CD4-positive, alpha-beta T cell treated with Interleukin-15 for 4 hours (primary cell): ENCODE measurements at places on chromosomes 5 and 9.

DNA sequence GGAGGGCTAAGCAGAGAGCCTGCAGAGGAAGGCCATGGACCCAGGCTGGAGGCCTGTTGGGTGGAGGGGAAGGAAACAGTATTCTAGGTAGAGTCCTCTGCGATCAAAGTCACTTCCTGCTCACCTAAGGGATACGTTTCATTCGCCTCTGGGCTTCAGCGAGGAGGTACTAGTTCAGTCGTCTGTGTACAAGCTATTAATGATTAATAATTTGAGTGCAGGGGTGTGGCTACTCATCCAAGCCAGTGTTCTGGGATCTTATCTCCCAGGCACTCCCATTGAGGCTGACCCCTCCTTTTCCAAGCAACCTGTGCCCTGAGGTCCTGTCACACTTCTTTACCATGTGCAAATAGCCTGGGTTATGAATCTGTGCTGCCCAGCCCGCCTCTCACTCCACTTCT is 25.2 kb downstream of the RALGPS1 start:
- no peak for DNase-seq

- no peak for DNase-seq
Measured at GRCh38 chr5:106757672-106758071, 913.1 kb downstream of the EFNA5 start.

- no peak for DNase-seq
Measured at GRCh38 chr9:137302449-137303150, 529 bp upstream of the NRARP start.

- no peak for DNase-seq
Measured at GRCh38 chr5:89951876-89952275, 457.7 kb downstream of the CETN3 start.

DNA sequence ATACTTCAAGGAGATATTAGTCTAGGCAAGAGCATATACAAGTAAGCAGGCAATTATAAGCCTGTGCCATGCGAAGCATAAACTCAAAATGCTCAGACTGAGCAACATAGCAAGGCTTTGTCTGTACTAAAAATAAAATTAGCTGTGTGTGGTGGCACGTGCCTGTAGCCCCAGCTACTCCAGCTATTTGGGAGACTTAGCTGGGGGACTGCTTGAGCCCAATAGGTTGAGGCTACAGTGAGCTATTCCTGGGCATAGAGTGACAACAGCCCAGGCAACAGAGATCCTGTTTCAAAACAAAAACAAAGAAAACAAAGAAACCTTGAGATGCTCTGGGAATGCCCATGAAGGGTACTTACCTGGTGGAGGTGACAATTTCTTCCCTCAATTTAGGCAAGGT is 130.5 kb upstream of the ZNF608 start:
- no peak for DNase-seq

- no peak for DNase-seq
Measured at GRCh38 chr5:159550951-159551350, 220.7 kb upstream of the IL12B start.

DNA sequence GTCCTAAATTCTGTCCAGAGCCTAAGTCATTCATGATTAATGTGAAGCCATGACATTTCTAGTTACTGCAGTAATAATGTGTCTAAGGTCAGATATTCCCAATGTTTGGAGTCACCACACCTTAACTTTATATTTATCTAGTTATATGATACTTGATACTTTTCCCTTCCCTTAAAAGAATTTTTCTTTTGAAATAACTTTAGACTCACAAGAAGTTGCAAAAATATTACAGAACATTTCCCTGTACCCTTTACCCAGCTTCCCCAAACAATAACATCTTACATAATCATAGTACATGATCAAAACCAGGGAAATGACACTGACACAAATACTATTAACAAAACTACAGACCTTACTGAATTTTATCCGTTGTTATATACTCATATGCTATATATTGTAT is 150.0 kb upstream of the GNA14 start:
- no peak for DNase-seq

GRCh38 chr9:86731511-86732063 is 215.7 kb downstream of the GAS1 start:
- DNase-seq = no peak

DNA sequence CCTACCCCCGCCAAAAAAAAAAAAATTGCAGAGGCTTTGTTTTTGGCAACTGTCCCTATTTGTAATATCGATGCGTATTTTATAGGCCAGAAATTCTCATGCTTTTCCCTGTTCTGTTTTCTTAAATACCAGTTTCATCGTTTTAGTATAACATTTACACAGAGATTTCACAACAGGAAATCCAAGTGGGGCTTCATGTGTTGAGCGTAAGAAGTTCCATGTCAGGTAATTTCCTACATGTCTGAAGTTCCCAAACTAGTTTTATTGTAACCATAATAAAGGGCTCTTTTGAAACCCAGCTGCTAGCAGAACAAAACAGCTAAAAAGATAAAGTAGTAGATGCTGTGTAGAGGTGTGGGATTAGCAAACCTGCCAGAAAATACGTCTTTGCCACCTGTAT is 4.2 kb downstream of the SMC5 start:
- no peak for DNase-seq

- DNase-seq = no peak
Measured at GRCh38 chr9:87007711-87008366, 60.5 kb upstream of the GAS1 start.

DNA sequence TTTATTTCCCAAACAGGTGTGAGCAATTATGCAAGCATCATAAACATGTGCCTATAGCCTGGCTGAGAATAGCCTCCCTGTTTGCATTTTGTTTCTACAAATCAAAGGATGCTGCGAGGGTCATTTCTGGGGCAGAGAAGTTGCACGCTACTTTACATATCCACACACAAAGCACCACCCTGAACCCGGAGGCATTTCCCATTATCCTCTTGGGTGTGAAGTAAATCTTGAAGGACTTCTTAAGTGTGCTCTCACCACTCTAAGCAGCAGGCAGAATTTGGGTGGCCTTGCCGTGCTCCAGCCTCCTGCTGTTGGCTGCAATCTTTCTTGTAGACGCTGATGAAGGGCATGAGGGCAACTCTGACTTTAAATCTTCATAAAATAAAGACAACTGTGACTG is 124.0 kb upstream of the TLE4 start:
- no peak for DNase-seq

- no peak for DNase-seq
Measured at GRCh38 chr9:16119261-16120230, 566.7 kb downstream of the CCDC171 start.

GRCh38 chr9:114273461-114273881 is 49.4 kb upstream of the ORM1 start:
- no peak for DNase-seq

DNA sequence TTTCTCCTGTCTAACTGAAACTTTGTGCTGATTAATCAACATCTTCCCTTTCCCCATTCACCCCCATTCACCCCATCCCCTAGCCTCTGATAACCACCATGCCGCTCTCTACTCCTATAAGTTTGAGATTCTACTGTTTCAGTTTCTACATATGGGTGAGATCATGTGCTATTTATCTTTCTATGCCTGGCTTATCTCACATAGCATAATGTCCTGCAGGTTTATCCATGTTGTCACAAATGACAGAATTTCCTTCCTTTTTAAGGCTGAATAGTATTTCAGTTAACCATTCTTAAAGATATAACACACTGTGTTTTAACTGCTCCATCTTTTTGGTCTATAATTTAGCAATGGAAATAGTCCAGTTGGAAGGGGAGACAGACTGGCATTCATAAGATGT is 205.1 kb downstream of the SNCAIP start:
- DNase-seq = no peak
